Calu3 (cell line): ENCODE measurements at places on chromosomes 4 and X. TPM values are rescaled to one million over a fixed set of nuclear protein-coding genes. Genes with fewer than 3 reads are reported as not detected.

Gene CYLC1
- total RNA-seq = not detected in 2 replicates

Gene MTM1
- total RNA-seq = 12.7 and 13.2 TPM in 2 replicates

Gene FAM133A
- total RNA-seq = not detected in 2 replicates

Gene RPA4
- total RNA-seq = 1.3 and 1.4 TPM in 2 replicates

Gene SMARCAD1
- total RNA-seq = 15.8 and 19.2 TPM in 2 replicates

Gene DGAT2L6
- total RNA-seq = not detected in 2 replicates

Gene TRPC3
- total RNA-seq = not detected in 2 replicates

GRCh38 chr4:48347282-48347921 is 6.1 kb downstream of the SLAIN2 start:
- DNase-seq = no peak
- H3K36me3 ChIP-seq = peaks cover 5% of the 10 kb centered on the region
- H3K4me1 ChIP-seq = peaks cover 10% of the 10 kb centered on the region

GRCh38 chr4:76624241-76624681 is 189.2 kb downstream of the SHROOM3 start:
- H3K27me3 ChIP-seq = no peaks in the 10 kb centered on the region
- peaks cover 75% of the 10 kb centered on the region for H3K4me1 ChIP-seq
- peak overlapping the region; percentile 72 for H3K27ac ChIP-seq
- peaks cover 23% of the 10 kb centered on the region for H3K36me3 ChIP-seq
- peak; percentile 15 for DNase-seq

GRCh38 chrX:42241421-42241820 is 318.1 kb upstream of the CASK start:
- no peaks in the 10 kb centered on the region for H3K4me1 ChIP-seq
- no peak overlapping the region for H3K27ac ChIP-seq
- no peak for DNase-seq
- H3K27me3 ChIP-seq = no peaks in the 10 kb centered on the region
- H3K36me3 ChIP-seq = no peaks in the 10 kb centered on the region
- H3K4me3 ChIP-seq = no peak overlapping the region

GRCh38 chr4:103753868-103754653 is 34.3 kb upstream of the TACR3 start:
- DNase-seq = no peak
- H3K27me3 ChIP-seq = no peaks in the 10 kb centered on the region
- H3K27ac ChIP-seq = peak overlapping the region; percentile 82
- H3K4me3 ChIP-seq = no peak overlapping the region
- H3K36me3 ChIP-seq = no peaks in the 10 kb centered on the region
- H3K4me1 ChIP-seq = peaks cover 17% of the 10 kb centered on the region
